ENCODE measurements at places on chromosomes 13 and 19.

GRCh38 chr19:18612772-18613588 lies at the start of gene TMEM59L:
Gene TMEM59L, plus strand, starts transcription at chr19:18612870. Its CDS starts 89 bp downstream, at chr19:18612959.
- peak within 1 kb of the TSS; percentile 46 for H3K4me3 ChIP-seq
- peaks cover 33% of the 10 kb centered on the region for H3K4me1 ChIP-seq
- no peaks in the 10 kb centered on the region for H3K36me3 ChIP-seq

DNA sequence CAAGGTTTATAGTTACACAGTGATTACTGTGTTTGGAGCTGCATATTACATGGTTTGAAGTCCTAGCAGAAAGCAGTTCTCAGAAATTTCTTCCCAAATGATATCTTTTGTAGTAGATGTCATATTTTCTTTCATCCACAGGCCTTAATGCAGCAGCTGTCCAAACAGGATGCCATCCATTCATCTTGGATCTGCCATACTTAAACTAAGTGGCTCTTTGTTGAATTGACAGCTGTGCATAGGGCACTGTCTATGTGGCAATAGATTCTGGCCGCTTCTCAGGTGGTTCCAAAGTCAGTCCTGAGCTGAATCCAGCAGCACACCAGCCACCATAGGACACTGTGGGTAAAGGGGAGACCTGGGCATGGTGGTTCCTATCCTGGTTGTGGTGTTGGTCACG lies 41.6 kb upstream of the SPRY2 start:
- no peaks in the 10 kb centered on the region for H3K36me3 ChIP-seq
- no peak overlapping the region for H3K27ac ChIP-seq
- DNase-seq, result no peak
- H3K27me3 ChIP-seq, result no peaks in the 10 kb centered on the region

- H3K4me3 ChIP-seq, result no peak overlapping the region
- DNase-seq, result no peak
- H3K27me3 ChIP-seq, result no peaks in the 10 kb centered on the region
- no peaks in the 10 kb centered on the region for H3K36me3 ChIP-seq
- no peak overlapping the region for H3K27ac ChIP-seq
- no peaks in the 10 kb centered on the region for H3K4me1 ChIP-seq
Measured at GRCh38 chr19:32998722-32999121, 26.7 kb downstream of the FAAP24 start.

GRCh38 chr13:111514610-111515306 lies 194.3 kb downstream of the TEX29 start:
- no peak overlapping the region for H3K27ac ChIP-seq
- DNase-seq, result no peak
- peaks cover 41% of the 10 kb centered on the region for H3K27me3 ChIP-seq

DNA sequence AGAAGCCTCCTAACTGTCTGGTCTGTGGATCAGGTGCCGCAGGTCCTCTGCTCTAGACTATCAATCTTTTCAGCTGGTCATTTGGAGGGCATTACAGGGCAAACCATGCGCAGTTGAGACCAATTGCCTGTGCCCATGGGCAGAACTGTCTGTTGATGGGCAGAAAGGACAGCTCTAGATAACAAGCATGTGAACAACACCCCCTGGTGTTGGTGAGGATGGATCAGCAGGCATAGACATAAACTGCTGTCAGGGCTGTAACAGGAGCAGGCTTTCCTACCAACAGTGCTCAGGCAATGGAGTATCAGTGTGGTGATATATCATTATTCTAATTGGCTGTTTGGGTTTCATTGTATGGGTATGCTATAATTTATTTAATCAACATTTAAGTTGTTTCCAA lies 104.7 kb upstream of the KL start:
- no peak overlapping the region for H3K27ac ChIP-seq
- no peak for DNase-seq
- no peaks in the 10 kb centered on the region for H3K36me3 ChIP-seq
- H3K4me1 ChIP-seq, result no peaks in the 10 kb centered on the region

- DNase-seq, result no peak
- no peaks in the 10 kb centered on the region for H3K27me3 ChIP-seq
- H3K36me3 ChIP-seq, result no peaks in the 10 kb centered on the region
- H3K4me3 ChIP-seq, result no peak overlapping the region
- H3K27ac ChIP-seq, result no peak overlapping the region
Measured at GRCh38 chr13:80618781-80619180, 277.9 kb upstream of the SPRY2 start.

- H3K4me3 ChIP-seq, result no peak overlapping the region
- peaks cover 14% of the 10 kb centered on the region for H3K4me1 ChIP-seq
- no peak overlapping the region for H3K27ac ChIP-seq
- H3K27me3 ChIP-seq, result no peaks in the 10 kb centered on the region
Measured at GRCh38 chr13:106498571-106498970, 36.9 kb downstream of the EFNB2 start.

- H3K27me3 ChIP-seq, result no peaks in the 10 kb centered on the region
- DNase-seq, result no peak
- no peaks in the 10 kb centered on the region for H3K4me1 ChIP-seq
- no peak overlapping the region for H3K4me3 ChIP-seq
- no peaks in the 10 kb centered on the region for H3K36me3 ChIP-seq
Measured at GRCh38 chr13:25928941-25929505, 122.8 kb downstream of the SHISA2 start.

DNA sequence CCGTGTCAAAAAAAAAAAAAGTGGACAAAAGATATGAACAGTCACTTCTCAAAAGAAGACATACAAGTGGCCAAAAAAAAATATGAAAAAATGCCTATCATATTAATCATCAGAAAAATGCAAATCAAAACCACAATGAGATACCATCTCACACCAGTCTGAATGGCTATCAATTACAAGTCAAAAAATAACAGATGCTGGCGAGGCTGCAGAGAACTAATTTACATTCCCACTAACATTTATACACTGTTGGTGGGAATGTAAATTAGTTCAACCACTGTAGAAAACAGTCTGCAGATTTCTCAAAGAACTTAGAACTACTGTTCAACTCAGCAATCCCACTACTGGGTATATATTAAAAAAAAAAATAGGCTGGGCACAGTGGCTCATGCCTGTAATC lies 26.5 kb upstream of the FOXO1 start:
- H3K4me1 ChIP-seq, result no peaks in the 10 kb centered on the region
- no peaks in the 10 kb centered on the region for H3K36me3 ChIP-seq
- no peaks in the 10 kb centered on the region for H3K27me3 ChIP-seq
- no peak for DNase-seq

DNA sequence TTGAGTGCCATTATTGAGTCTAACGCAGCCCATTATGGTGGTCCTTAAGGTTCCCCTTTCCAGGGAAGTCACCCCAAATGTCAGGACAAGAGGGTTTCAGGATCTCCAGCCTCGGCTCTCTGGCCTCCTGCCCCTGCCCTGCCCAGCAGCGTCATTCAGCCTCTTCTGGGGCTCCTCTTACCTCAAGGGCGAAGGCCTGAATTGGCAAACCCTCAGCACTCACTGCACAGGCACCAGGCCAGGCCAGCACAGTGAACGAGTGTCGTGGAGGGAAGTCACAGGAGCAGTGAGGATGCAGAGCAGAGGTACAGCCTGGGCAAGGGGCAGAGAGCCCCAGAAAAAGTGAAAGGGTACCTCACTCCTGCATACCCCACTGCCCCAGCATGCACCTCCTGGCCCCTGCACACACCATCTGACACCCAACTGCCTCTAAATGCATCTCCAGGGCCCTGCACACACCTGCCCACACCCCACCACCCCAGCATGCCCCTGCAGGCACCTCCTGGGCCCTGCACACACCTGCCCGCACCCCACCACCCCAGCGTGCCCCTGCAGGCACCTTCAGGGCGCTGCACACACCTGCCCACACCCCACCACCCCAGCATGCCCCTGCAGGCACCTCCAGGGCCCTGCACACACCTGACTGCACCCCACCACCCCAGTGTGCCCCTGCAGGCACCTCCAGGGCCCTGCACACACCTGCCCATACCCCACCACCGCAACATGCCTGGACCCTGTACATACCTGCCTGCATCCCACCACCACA lies 19.8 kb downstream of the SLC25A42 start:
- H3K4me3 ChIP-seq, result no peak overlapping the region
- H3K27ac ChIP-seq, result no peak overlapping the region
- H3K4me1 ChIP-seq, result peaks cover 11% of the 10 kb centered on the region
- no peaks in the 10 kb centered on the region for H3K27me3 ChIP-seq

DNA sequence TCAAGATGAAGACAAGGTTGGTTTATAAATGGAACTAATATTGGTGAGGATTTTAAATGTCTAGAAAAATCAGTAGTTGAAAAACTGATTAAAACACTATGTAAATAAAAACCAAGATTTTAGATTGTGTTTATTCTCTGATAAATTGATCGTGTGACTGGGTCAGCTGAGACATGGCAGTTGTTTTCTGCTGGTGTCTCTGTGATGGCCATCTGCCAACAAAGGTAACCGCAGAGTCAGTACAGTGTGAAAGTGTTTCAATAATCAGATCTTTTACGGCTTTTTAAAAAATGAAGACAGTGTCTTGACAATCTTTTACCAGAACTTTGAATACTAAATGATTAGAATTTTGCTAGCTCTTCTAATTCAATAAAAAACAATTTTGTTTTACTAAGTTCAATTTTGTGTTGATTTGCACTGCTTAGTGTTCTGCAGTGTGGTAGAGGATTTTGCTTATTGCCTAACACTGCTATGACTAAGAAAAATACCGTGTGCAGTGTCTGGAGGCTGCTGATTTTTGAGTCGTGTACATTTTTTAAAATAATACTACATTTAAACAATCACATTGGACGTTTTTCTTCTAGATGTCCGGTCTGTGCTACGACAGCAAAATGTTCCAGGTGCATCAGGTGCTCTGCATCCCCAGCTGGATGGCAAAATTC lies 32.7 kb upstream of the GPR183 start:
- peaks cover 49% of the 10 kb centered on the region for H3K36me3 ChIP-seq
- no peak overlapping the region for H3K4me3 ChIP-seq
- DNase-seq, result no peak
